ENCODE measurements at places on chromosomes 3 and 15.

DNA sequence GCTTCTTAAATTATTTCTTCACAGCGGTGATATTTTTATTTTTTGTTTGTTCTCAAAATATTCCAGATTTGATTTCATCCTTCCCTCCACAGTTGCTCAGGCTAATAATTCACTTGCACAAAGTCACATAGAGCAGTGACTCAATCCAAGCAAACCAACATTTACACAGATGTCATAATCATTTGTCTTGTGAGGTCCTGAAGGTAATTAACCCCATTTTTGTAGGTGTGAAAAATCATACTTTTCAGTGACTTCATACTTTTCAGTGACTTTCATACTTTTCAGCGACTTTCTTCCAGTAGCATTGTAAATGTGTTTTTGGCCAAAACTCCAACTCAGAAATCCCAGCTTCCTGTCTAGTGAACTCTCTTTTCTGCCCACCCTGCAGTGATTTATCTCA is 32.1 kb downstream of the CD200 start:
- no peak for DNase-seq

DNA sequence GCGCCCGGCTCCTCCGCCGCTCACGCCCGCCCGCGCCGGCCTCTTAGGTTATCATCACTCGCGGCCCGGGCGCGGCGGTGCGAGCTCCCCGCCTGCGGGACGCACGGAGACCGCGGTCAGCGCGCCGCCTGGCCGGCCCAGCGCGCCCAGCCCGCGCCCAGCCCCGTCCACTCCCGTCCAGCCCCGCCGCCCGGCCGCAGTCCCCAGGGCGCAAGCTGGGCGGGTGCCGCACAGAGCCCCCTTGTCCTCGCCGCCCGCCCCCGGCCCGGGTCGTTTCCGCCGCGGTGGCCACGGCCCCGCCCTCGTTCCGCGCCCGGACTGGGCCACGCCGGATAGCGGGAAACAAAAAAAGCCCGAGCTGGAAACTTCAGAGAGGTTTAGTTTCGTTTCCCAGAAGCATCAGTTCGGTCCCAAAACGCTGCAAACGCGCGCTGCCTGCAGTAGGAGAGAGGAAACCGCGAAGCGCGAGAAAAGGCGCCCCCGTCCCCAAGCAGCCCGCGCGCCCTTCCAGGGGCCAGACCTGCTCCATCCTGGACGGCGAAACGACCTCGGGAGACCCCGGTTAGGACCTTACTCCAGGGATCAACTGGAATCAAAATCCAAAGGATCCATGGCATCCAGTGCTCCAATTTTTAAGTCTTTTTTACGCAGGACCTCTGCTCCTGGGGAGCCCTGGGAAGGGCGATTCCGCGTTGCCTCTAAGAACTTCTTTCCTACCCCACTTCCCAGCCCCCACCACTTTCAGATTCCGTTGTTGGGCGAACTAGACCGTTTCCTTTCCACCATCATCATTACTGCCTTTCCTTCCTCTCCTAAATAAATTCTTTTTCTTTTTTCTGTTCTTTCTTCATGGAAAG is at the start of gene ATP10A:
Gene ATP10A, minus strand, starts transcription at position 217 of the 857 bp plus-strand sequence. CDS start 231 bp downstream, outside the sequence.
- no peak for DNase-seq

DNA sequence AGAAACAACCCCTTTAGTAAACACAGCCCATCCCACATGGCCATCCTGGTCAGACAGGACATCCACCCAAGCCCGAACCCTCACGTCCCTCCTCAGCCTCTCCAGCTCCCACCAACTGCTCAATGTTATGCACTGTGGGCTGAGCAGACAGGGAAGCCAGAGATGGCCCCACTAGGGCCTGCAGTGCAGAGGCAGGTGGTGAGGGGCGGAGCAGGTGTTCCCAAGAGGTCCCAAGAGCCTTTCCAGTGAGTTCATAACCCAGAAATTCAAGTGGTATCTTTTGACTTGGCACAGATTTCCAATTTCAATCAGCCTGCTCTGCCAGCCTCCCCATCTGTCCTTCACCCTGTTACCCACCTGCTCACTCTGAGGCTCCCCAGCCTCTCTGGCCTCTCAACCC is 130.3 kb downstream of the LIPC start:
- no peak for DNase-seq

GRCh38 chr3:14429640-14430039 is 27.2 kb downstream of the SLC6A6 start:
- no peak for DNase-seq

Measured in RWPE1 (cell line).